ENCODE measurements at places on chromosomes 4 and X.

DNA sequence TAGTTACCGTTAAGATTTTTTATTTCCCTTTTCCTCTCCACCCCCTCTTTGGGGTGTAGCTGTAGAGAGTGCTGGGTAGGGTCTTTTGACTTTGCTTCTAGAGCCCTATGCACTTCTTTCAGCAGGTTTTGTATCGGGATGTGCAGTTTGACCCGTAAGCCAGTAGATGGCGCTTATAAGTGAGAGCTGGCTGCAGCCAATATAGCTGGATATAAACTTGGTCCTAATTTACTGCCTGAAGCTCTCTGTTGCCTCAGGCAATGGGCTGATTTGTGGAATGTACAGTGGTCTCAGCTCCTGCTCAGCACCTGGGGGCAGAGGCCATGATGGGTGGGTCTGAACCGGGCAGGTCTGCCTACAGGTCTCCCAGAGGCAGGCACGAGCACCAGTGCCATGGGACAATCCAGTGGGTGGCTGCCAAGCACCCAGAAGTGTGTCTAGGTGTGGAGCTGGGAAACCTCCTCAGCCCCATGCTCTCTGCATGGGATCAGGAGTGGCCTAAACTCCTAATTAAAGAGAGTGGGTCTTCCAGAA is 146.5 kb downstream of the SPANXN1 start:
- no peak for DNase-seq

DNA sequence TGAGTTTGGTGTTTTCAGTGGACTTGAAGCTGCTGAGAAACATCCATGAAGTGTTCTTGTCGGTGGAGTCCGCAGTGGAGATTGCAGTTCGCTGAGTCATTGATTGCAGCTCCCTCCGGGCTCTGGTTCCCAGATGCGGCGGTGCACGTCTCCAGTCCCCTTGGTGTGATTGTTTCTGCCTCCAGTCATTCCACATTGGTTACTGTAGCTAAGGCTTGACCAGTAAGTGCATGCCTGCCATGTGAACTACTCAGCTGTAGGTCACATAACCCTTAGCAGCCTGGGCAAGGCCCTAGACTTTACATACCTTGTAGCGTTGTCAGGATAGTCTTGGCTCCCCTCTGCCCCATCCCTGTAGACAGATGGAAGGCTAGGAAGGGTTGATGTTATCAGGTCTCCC is 53.8 kb upstream of the CLCN4 start:
- no peak for DNase-seq

DNA sequence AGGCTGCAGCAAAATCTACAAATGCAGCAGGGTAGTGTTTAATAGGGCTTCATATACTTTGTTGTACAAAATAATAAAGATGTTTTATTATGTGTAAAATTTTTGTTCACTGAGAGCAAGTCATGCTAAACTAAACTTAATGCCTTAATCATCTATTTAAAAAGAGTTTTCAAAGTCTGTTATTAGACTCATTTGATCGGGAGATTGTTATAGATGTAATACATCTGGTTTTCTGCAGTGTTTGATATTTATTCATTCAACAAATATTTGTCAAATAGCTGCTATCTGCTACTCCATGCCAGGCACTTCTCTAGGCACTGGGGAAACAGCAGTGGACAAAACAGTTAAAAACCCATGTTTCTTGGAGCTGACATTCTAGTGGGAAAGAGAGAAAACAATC is 233.6 kb downstream of the FMR1NB start:
- no peak for DNase-seq

GRCh38 chr4:111992351-111993168 is 152.7 kb upstream of the FAM241A start:
- no peak for DNase-seq

DNA sequence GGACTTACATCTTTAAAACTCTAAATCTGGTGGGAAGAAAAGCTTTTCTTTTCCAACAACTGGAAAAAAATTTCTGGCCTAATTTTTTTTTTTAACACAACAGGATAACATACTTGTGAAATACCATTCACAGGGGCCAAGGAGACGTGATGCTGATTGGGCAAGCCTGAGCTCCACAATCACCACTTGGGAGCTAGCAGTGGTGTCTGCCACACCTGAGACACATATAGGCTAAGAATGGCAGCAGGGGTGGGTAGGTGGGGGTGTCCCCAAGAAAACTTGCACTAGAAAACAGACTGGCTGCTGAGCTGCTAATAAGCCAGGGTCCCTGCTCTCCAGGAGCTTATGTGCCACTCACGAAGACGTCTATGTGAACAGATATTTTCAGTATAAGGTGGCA is 5.6 kb upstream of the PKD2 start:
- DNase-seq, result no peak
